ENCODE measurements at places on chromosomes 7 and 10. TPM values are rescaled to one million over a fixed set of nuclear protein-coding genes. Genes with fewer than 3 reads are reported as not detected.

GRCh38 chr7:120190566-120190965 is 82.4 kb upstream of the KCND2 start:
- DNase-seq: no peak

DNA sequence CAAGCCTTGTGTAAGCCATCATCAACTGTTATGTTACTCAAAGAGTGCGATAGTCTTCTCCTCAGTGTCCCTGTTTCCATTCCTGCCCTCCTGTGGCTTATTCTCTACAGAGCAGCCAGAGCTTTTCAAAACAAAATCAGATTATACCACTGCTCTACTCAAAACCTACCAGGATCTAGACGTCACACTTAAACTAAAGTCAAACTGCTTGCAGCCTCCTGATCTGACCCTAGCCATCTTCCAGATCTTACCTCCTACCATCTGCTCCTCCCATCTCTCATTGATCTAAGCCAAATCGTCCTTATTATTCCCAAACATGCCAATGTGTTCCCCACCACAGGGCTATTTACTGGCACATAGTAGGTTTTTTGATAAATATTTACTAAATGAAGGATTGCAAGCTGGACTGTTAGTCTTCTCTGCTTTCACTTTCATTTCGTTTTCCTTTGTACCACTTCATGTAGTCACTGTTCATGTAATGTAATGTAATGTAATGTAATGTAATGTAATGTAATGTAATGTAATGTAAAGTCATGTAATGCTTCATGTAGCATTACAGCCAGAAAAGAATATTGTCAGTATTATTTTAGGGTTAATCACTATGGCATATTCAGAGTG is 116.1 kb downstream of the GPR37 start:
- no peak for DNase-seq

GRCh38 chr10:29479981-29480954 is 154.5 kb downstream of the SVIL start:
- no peak for DNase-seq

GRCh38 chr7:111676167-111676566 is 113.9 kb upstream of the IMMP2L start:
- DNase-seq: no peak

Gene RPP30
- total RNA-seq: 97.6 TPM

Gene GRID2IP
- total RNA-seq: not detected

Gene KLF14
- total RNA-seq: under 0.01 TPM

Gene CTTNBP2
- total RNA-seq: 0.48 TPM

Gene SFTPA2
- total RNA-seq: not detected

Gene KIAA1549
- 4.1 TPM for total RNA-seq

Gene PDE1C
- total RNA-seq: 19.1 TPM

Gene SRRM3
- total RNA-seq: not detected
